CD4-positive, alpha-beta memory T cell (primary cell): ENCODE measurements at places on chromosomes 3 and 15. TPM values are rescaled to one million over a fixed set of nuclear protein-coding genes. Genes with fewer than 3 reads are reported as not detected.

GOLGA6A gene
- 0.20 TPM for total RNA-seq

CADPS gene
- total RNA-seq, result not detected

DNA sequence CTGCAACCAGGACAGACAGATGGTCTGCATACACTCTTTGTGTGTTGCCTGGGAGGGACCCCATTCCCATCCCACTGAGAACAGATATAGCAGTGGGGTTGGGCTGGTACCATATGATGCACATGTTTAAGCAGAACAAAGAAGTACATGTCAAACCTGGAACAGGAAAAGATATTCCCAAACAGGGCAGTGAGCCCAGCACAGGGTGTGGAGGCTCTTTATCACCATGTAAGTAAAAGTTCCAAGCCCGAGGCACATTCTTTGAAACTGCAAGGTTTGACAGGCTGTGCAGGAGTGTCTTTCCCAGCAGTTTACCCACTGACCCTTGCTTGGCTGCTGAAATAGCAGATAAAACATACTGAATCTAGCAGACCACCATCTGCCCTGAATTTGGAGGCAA, 5.3 kb upstream of the ZNF445 start:
- no peak for DNase-seq

DNA sequence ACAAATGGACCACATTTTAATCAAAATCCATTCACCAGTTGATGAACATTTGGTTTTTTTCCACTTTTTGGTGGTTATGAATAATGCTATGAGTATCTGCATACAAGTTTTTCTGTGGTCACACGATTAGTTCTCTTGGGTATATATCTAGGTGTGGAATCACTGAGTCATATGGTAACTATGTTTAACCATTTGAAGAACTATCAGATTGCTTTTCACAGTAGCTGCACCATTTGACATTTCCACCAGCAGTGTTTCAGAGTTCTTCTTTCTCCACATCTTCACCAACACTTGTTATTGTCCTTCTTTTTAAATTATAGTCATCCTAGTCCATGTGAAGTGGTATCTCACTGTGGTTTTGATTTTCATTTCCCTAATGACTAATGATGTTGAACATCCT, 33.3 kb upstream of the ATG7 start:
- DNase-seq, result no peak

GRCh38 chr15:70708839-70709238, 54.5 kb downstream of the UACA start:
- no peak for DNase-seq

DNA sequence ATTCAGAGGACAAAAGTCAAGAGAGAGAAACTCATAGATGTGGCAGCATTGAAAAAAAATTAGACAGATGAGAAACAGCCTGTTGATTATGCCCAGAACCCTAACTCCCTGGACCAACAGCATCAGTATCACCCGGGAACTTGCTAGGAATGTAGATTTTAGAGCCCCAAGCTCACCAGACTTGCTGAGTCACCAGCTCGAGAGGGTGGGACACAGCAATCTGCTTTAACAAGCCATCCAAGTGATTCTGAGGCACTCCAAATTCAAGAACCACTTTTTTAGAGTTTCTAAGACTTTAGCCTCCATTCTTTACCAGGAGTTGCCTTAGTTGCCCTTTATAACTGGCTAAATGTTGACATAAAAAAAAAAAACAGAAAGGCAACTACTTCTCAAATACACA, 70.9 kb downstream of the CGGBP1 start:
- DNase-seq, result no peak

DNA sequence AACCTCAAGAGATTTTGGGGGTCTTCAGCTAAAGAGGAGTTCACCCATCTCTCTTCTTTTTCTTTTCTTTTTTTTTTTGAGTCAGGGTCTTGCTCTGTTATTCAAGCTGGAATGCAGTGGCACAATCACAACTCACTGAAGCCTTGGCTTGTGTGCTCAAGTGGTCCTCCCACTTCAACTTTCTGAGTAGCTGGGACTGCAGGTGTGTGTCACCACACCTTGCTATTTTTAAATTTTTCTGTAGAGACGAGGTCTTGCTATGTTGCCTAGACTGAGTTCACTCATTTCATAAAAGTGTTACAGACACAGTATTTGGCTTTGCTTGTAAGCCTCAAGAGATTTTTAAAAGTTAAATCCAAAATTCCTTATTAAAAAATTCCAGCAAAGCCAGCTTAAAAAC, 71.7 kb downstream of the OXSM start:
- no peak for DNase-seq

DNA sequence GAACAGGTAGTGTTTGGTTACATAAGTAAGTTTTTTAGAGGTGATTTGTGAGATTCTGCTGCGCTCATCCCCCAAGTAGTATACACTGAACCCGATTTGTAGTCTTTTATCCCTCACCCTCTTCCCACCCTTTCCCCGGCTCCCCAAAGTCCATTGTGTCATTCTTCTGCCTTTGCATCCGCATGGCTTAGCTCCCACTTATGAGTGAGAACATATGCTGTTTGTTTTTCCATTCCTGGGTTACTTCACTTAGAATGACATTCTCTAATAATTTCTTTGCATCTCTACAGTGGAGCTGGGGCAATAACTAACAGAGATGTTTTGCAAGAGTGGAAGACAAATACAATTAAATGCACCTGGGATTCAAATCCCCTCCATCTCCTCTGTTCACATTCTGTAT, 93.2 kb downstream of the TP63 start:
- no peak for DNase-seq

CSPG5 gene
- total RNA-seq, result 0.42 TPM

GRCh38 chr3:189013224-189013888, 158.4 kb upstream of the TPRG1 start:
- DNase-seq, result no peak

- no peak for DNase-seq
These were observed 492.2 kb downstream of the AGBL1 start for GRCh38 chr15:86571873-86572272.

CD86 gene
- total RNA-seq, result 1.2 TPM

RCCD1 gene
- total RNA-seq, result 14.0 TPM

SUCNR1 gene
- 0.14 TPM for total RNA-seq

- DNase-seq, result no peak
These were observed 35.3 kb downstream of the ARHGEF26 start for GRCh38 chr3:154156530-154156929.

GRCh38 chr15:26179906-26180305, 316.8 kb upstream of the ATP10A start:
- DNase-seq, result no peak

DNA sequence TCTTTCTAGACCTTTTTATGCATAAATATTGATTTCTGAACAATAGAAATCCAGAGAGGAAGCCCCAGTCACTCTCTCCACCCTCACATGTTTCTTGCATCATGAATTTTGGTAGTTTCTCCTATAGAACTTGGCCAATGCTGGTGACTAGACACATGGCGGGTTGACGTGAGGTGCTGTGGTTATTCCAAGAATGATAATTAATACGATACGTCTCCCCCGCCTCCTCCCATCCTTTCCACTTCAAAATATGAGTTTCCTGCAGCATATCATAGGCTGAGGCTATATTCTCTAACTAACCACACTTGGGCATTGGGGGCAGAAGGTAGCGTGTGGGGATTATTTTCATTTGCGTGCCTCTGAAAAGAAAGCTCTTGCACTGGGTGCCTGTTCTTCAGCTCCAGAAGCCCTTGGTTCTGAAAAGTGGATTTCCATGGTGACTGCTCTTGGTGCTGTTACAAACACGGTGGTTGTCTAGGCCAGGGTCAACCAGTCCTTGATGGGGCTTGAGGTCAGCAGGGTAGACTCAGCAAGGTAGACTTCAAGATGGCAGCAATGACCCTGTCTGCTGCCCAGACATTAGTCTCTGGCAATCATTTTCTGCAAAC, 5.3 kb downstream of the TNFSF10 start:
- peak; percentile 36 for DNase-seq

GRCh38 chr15:70783041-70783440, 19.7 kb upstream of the UACA start:
- DNase-seq, result no peak

GRCh38 chr15:40257656-40258450, 19.0 kb downstream of the PAK6 start:
- no peak for DNase-seq
